ENCODE measurements at places on chromosomes 1 and 21.

- peak within 1 kb of the TSS; percentile 97 for H3K27ac ChIP-seq
- peak; percentile 60 for DNase-seq
- H3K4me3 ChIP-seq: peak within 1 kb of the TSS; percentile 94
- peaks cover 14% of the 10 kb centered on the region for H3K36me3 ChIP-seq
- H3K4me1 ChIP-seq: peaks cover 38% of the 10 kb centered on the region
- H3K27me3 ChIP-seq: no peaks in the 10 kb centered on the region
Measured at GRCh38 chr1:159924791-159925718, at the start of gene TAGLN2. TSS of gene TAGLN2 (minus strand) at chr1:159925507. CDS start at chr1:159920509, 4,998 bp downstream.

DNA sequence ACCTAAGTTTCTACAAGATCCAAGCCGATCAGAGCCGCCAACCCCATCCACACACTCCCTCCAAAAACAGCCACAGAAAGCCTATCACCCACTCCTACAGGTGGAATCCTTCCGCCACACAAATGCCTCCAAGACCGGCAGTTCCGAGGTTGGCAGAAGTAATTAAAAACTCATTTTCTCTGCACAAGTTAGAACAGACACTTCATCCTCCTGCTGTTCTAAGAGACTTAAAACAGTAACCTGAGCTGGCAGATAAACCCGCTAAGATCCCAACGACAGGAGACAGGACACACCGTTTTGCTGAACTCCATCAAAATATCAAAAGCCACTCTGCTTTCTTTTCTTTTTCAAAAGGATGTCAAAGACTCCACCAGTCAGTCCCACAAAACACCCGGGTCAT lies 2.8 kb downstream of the SSBP3 start:
- no peaks in the 10 kb centered on the region for H3K27me3 ChIP-seq
- DNase-seq: no peak
- H3K36me3 ChIP-seq: peaks cover 44% of the 10 kb centered on the region
- H3K4me3 ChIP-seq: peak overlapping the region; percentile 87

DNA sequence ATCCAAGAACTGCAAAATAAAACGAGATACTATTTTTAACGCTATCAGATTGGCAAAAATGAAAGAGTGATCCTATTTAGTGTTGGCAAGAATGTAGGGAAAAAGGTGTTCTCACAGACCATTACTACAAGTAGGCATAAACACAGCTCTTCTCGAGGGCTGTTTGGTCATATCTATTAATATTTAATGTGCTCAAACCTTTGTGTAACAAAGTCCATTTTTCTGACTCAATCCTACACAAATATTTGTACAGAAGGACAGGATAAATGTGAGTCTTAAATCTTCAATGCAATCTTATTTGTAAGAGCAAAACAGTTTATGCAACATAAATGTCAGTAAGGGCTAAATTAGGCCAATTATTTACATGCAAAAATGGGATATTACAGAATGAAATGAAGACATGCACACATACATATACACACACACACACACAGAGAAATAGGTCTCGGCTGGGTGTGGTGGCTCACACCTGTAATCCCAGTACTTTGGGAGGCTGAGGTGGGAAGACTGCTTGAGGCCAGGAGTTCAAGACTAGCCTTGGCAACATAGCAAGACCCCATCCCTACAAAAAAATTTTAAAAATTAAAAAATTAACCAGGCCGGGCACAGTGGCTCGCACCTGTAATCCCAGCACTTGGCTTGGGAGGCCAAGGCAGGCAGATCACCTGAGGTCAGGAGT lies 17.7 kb downstream of the DHCR24 start:
- peaks cover 24% of the 10 kb centered on the region for H3K36me3 ChIP-seq
- H3K27ac ChIP-seq: no peak overlapping the region
- no peaks in the 10 kb centered on the region for H3K4me1 ChIP-seq
- no peak overlapping the region for H3K4me3 ChIP-seq
- H3K27me3 ChIP-seq: no peaks in the 10 kb centered on the region

- H3K4me1 ChIP-seq: peaks cover 18% of the 10 kb centered on the region
- no peak overlapping the region for H3K4me3 ChIP-seq
- DNase-seq: no peak
- no peaks in the 10 kb centered on the region for H3K36me3 ChIP-seq
- H3K27me3 ChIP-seq: no peaks in the 10 kb centered on the region
- no peak overlapping the region for H3K27ac ChIP-seq
Measured at GRCh38 chr1:168751195-168751650, 22.2 kb upstream of the DPT start.

- no peaks in the 10 kb centered on the region for H3K27me3 ChIP-seq
- no peaks in the 10 kb centered on the region for H3K4me1 ChIP-seq
- H3K36me3 ChIP-seq: no peaks in the 10 kb centered on the region
- H3K27ac ChIP-seq: no peak overlapping the region
- no peak for DNase-seq
- H3K4me3 ChIP-seq: no peak overlapping the region
Measured at GRCh38 chr1:95386915-95387314, 152.9 kb downstream of the RWDD3 start.

GRCh38 chr21:38796424-38796823 lies 9.3 kb upstream of the ETS2 start:
- H3K4me3 ChIP-seq: no peak overlapping the region
- no peak for DNase-seq
- H3K27me3 ChIP-seq: peaks cover 7% of the 10 kb centered on the region
- H3K36me3 ChIP-seq: no peaks in the 10 kb centered on the region
- H3K4me1 ChIP-seq: peaks cover 40% of the 10 kb centered on the region
- H3K27ac ChIP-seq: peak overlapping the region; percentile 65

DNA sequence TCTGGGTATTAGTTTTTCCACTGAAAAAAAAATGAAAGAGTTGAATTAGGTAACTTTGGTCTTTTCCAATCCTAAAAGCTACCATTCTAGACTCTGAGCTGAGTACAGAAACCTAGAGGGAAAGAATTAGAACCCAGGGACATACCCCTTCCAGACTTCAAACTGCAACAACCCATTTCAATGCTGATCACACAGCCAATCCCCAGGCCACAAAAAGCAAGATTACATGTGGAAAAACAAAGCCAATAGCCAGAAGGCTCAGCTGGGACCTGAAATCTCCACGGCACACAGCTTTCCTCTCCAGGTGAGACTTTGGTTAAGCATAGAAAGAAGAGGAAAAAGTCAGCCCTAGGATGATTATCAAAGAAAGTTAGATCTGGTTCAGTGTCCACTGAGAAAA lies 88.8 kb downstream of the JAK1 start:
- no peaks in the 10 kb centered on the region for H3K27me3 ChIP-seq
- no peak overlapping the region for H3K27ac ChIP-seq
- peaks cover 14% of the 10 kb centered on the region for H3K36me3 ChIP-seq
- no peak overlapping the region for H3K4me3 ChIP-seq
- DNase-seq: no peak

DNA sequence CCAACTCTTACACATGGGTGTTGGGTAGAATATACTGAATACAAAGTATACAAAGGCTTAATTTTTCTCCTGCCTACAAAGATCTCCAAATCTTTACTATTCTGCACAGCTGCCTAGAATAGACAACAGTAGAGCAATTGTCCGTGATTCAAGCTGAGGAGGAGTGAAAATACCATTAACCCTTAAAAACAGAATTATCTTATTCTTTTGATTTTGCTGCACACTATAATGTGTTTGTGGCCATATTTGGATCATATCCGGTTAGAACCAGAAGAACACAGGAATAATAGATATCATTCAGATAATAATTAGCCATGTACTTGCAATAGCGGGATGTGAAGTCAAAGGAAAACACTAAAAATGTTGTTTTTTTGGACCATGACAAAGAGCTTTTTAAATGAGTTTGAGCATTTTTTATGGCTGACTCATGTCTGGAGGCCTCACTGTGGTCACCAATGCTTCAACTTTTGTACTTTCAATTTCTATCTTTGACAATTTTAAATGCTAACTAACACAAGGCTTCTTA lies 197.6 kb upstream of the FOXD3 start:
- no peak for DNase-seq
- H3K4me1 ChIP-seq: peaks cover 7% of the 10 kb centered on the region
- no peak overlapping the region for H3K27ac ChIP-seq
- peaks cover 3% of the 10 kb centered on the region for H3K27me3 ChIP-seq
- H3K4me3 ChIP-seq: no peak overlapping the region
- H3K36me3 ChIP-seq: no peaks in the 10 kb centered on the region

GRCh38 chr1:86705665-86705985 lies 1.2 kb downstream of the SH3GLB1 start:
- peak overlapping the region; percentile 98 for H3K27ac ChIP-seq
- no peak for DNase-seq
- H3K4me1 ChIP-seq: peaks cover 19% of the 10 kb centered on the region
- H3K4me3 ChIP-seq: peak overlapping the region; percentile 93
- H3K27me3 ChIP-seq: peaks cover 3% of the 10 kb centered on the region

DNA sequence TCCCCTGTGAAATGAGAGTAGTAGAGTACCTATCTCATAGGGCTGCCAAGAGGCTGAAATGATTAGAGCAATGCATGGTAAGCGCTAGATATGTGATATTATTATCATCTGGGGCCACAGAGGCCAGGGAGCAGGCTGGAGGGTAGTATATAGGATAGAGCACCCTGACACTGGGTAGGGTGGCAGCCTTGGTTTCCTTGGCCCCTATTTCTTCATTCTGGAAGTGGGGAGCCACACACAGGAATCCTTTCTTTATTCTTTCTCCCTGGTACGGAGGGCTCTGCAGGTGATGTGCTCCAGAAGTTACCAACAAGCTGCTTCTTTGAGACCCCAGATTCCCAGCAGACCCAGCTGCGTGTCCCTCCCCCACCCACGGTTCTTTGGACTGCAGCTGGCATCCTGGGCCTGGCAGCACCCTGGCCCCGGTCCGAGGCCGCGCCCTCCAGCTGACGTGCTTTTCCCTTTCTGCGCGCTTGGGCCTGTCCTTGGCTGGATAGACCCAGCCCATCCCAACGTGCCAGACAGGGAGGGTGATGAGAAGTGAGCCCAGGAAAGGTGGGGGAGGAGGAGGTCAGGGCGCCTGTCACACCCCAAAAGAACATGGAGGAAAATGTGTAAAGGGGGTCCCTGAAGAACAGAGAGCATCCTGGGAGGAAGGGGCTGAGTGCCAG lies 18.2 kb downstream of the INAVA start:
- no peaks in the 10 kb centered on the region for H3K27me3 ChIP-seq
- no peak overlapping the region for H3K4me3 ChIP-seq
- no peak overlapping the region for H3K27ac ChIP-seq
- no peak for DNase-seq
- H3K36me3 ChIP-seq: peaks cover 19% of the 10 kb centered on the region

All from progenitor cell of endocrine pancreas (in vitro differentiated cells).